ENCODE measurements at places on chromosomes 7 and 10. TPM values are rescaled to one million over a fixed set of nuclear protein-coding genes. Genes with fewer than 3 reads are reported as not detected.

GRCh38 chr10:9081961-9082360 is 1027.5 kb downstream of the GATA3 start:
- no peak for DNase-seq

DNA sequence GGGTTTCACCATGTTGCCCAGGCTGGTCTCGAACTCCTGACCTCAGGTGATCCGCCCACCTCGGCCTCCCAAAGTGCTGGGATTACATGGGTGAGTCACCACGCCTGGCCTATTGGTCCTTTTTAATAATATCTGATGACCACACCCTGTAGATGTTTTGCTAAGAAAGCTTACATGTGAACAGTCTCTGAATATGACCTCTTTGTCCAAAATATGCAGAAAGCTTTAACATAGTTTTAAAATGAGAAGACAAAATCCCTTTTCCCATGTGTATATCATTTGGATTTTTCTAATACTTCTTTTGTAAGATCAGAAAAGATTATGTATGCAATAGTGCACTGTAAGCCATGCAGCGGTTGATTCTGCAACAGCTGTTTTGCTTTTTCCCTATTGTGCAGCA is 38.5 kb downstream of the MCU start:
- DNase-seq: peak; percentile 74

DNA sequence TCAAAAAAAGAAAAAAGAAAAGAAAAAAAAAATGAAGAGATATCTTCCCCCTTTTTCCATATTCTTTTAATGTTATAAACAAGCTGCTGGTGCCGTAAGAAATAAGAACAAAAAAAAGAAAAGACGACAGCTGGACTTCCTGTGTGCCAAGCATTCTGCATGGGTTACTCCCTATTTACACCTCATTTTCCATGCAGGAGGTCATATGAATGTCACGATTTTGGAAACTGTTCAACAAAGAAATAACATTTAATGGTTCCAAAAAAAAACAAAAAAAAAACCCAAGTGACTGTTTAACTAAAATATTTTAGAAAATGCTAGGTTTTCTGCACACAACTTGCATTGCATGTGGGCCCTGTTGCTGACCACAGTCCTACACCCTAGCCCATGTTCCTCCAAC is 159.3 kb downstream of the TNS3 start:
- DNase-seq: no peak

Gene PRPF18
- total RNA-seq: 30.2 TPM

DNA sequence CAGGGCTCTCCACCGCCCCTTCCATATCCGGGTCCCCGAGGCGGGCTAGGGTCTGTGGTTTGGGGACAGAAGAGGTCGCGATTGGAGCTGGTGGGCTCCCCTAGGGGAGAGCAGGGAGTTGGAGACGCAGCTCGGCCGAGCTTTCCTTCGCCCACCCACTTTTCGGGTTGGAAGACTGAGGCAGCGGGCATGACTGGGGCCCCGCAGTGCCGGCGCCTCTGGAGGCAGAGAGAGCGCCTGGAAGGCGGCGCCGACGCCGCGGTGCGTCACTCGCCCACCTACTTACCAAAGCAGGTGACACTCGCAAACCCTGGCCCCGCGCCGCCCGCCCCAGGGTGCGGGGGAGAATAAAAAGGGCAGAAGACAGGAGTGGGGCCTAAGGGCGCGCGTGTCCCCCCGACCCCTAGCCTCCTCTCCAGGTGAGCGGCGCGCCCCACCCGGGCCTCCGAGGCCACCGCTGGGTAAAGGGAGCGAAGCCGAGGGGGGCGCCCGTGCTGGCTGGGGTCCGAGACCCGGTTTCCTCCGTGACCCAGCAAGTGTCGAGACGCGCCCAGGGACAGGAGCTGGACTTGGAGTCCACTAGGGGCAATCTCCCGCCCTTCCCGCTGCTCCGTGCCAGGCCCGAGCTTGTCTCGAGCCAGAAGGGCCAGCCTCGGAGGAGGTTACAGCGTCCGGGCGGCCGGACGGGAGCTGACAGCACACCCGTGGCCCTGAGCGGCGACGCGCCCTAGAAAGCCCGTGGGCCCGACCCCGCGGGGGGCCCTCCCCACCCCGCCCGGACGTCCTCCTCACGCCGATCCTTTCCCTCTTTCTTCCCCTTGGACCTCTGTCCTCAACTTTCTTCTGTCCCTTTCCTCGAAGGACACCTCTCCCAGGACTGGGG is 34.4 kb upstream of the GRID1 start:
- peak; percentile 72 for DNase-seq

- peak; percentile 14 for DNase-seq
These were observed 213.6 kb downstream of the DGKI start for GRCh38 chr7:137633133-137633532.

DNA sequence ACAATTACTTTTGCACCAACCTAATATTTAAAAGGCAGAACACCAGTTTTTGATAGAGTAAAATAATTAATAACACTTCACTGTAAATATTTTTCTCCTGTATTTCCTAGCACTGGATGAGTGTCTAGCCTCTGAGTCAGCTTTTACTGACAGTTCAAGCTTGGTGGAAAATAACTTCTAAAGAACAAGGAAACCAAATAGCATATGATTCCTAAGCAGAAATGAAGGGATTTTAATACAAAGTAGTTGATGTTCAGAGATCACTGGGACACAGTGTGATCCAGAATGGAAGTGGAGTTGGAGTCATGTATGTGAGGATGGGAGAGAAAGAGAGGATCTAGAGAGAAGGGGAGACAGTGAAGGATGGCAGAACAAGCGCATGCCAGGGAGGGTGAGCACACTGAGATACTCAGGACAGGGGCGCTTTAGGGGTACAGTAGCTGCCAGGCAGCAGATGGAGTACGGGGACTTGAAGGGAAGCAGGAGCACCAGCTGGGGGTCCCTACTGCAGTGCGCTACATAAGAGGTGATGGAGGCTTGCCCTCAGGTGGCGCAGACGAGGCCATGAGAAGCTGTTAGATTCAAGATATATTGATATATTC is 117.9 kb upstream of the KLF6 start:
- peak; percentile 80 for DNase-seq

Gene PTPRE
- 2.7 TPM for total RNA-seq

Data from GM23248 (cell line).